ENCODE measurements at places on chromosomes 7 and 10. TPM values are rescaled to one million over a fixed set of nuclear protein-coding genes. Genes with fewer than 3 reads are reported as not detected.

- no peak for DNase-seq
Observed at GRCh38 chr7:155378580-155378934, 79.4 kb upstream of the EN2 start.

DNA sequence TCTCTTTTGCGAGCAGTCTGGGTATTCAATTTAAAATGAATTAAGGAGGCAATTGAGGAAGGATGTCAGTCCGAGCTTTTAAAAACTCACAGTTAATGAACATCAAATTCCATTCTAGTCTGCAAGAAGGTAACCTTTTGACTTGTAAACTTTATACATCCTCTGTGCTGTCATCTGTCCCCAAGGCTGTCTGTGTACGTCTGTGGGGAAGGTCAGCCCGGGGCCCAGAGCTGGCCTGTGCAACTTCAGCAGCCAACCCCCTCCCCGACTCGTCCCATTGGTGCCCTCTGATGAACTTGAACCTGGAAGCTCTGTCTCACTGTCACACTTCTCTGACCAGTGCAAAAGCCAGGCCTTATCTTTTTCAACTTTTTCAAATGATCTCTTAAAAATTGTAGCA, 80.3 kb downstream of the CCDC3 start:
- DNase-seq: peak; percentile 42

- no peak for DNase-seq
Observed at GRCh38 chr10:42242135-42242805, 396.1 kb downstream of the ZNF33B start.

DNA sequence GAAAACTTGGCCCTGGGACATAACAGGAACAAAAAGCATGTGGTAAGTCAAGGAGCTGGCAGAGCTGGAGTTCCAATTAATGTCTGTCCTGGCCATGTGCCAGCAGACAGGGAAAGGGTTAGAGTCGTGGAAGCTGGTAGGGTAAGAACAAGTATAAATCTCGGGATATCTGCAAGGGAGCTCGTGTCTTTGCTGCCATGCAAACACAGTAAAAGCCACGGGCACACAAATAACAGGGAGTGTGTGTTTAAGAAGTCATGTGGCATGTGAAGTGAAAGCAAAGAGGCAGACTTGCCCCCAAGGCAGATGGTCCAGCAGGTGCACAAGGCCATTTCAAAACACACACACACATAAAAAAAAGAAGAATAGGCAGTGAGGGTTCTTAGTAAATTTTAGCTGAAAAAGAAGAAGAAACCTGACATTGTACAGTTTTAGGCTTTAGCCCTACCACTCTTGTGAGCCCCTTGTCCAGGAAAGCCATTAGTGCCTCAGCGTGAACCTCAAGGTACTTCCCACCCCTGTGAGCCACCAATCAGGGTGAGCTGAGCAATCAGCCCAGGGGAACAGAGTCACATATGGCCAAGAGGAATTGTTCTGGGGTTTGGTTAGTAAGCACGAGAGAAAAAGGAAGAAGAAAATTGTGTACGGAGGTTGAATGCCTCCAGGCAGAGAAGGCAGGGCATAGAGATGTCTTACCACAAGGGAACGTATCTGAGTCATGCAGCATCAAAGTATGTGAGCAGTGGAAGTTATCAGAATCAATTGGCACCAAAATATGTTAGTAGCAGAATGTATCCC, 32.8 kb upstream of the ARHGAP12 start:
- DNase-seq: no peak

DNA sequence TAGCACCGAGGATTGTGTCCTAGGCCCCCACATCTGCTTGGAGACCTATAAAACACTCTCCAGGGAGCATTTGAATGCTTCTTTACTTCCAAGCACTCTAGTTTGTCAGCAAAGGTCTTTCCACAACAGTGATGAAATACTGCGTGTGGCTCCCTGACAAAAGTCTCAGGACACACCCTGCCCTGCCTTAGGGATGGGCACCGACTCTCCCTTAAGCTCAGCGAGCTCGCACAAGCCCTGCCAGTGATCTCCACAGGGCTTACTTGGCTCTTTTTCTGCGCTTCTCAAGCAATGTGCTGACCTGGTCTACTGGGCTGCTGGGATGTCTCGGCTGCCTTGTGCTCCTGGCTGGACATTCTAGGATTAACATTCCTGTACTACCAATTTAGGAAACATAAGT, 84.3 kb upstream of the MPP7 start:
- no peak for DNase-seq

DNA sequence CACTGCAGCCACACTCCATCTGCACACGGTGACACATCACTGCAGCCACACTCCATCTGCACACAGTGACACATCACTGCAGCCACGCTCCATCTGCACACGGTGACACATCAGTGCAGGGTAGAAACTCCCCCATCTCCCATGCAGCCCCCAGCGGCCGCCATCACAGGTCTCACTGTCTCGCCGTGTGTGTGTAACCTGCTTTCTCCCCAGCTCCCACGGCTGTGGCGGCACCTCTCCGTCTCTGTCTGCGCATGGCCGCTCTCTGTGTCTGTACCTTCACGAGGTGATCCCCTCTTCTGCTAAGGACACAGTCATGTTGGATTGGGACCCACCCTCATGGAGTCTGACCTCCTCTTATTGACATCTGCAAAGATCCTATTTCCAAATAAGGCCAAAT, 527.4 kb downstream of the PTPRN2 start:
- no peak for DNase-seq

- DNase-seq: no peak
Observed at GRCh38 chr7:29340696-29341095, 146.1 kb downstream of the CHN2 start.

GRCh38 chr10:96208271-96208670, 63.1 kb downstream of the BLNK start:
- no peak for DNase-seq

- DNase-seq: no peak
Observed at GRCh38 chr7:146937836-146938235, 821.2 kb downstream of the CNTNAP2 start.

- peak; percentile 75 for DNase-seq
Observed at GRCh38 chr7:157445246-157445955, 108.6 kb downstream of the DNAJB6 start.

DNA sequence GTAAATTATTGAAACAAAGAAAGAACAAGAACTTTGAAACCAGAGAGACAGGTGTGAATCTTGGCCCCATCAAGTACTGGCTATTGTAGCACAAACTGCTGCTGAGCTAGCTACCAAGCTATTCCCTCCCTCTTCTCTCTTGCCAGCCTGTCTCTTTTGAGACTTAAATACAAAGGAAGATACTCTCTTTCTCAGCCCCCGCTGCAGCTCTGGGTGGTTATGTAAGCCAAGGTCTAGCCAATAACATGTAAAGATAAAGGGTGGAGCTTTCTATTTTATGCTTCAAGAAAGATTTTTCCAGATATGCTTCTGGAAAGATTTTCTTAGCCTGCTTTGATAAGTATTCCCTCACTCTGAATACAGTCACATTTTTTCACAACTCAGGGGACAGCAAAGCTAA, 17.2 kb downstream of the BAZ1B start:
- no peak for DNase-seq

- no peak for DNase-seq
Observed at GRCh38 chr10:99557044-99557443, 24.3 kb downstream of the NKX2-3 start.

DNA sequence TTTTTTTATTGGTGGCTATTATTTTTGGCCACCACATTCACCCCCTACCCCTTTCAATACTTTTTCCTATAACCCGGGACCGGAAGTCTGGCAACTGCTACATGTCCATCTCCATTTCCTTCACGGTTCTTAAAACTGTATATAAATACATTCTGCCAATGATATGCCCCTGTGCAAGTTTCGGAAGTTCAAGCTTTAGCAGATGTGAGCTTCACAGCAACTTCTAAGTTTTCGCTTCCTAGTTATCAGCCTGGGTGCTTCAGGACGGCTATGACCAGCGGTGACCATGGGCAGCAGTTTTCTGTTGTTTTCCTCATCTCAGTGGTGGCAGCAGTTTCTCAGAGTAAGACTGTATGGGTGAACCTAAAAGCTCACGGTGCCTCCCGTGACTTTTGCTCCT, 153.5 kb upstream of the NFE2L3 start:
- no peak for DNase-seq

DNA sequence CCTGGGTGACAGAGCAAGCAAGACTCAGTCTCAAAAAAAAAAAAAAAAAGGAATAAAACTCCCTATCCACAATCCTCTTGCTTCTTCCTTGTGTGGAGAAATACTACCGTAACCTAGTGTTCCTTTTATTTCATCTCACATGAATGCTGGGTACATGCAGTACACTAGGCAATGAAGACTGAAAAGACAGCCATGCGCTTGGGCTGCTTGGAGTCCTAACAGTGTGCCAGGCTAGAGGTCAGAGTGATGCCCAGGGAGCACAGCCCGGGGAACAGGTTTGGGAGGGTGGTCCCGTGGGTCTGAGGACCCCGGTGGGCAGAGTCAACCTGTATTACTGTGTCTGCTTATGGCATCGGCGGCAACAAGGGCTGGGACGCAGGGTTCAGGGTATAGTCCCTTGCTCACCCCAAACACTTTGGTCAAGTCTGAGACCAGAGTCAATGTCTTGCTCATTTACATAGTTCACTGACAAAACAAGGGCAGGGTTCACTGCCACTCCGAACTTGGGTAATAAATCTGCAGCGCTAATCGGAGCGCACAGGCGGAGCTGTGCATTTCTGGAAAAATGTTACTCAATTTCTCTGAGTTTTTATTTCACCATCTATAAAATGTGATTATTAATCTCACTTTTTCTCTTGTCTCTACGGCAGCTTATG, 118.0 kb downstream of the CLEC2L start:
- no peak for DNase-seq

- DNase-seq: peak; percentile 20
Observed at GRCh38 chr10:12945690-12946359, 55.7 kb downstream of the CCDC3 start.

GRCh38 chr10:103038570-103038969, 120.5 kb downstream of the CNNM2 start:
- DNase-seq: no peak

GRCh38 chr10:121681997-121682687, 83.9 kb upstream of the FGFR2 start:
- no peak for DNase-seq

DNA sequence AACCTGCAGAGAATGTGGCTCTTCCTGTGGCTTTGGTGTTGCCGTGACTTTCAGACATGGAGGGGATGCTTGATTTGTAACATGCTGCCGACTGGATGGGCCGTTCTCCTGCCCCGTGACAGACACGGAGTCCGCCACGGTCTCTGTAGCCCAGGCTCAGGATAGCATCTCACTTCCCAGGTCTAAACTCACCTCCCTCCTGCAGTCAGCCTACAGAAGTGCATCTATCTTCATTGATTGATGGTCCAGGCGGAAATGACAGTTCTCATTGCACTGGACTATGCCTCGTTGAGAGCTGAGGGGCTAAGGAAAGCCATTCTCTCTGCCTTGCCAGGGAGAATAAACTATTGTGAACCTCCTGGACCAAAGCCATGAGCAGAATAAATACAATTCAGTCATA, 77.5 kb downstream of the CHN2 start:
- DNase-seq: no peak

DNA sequence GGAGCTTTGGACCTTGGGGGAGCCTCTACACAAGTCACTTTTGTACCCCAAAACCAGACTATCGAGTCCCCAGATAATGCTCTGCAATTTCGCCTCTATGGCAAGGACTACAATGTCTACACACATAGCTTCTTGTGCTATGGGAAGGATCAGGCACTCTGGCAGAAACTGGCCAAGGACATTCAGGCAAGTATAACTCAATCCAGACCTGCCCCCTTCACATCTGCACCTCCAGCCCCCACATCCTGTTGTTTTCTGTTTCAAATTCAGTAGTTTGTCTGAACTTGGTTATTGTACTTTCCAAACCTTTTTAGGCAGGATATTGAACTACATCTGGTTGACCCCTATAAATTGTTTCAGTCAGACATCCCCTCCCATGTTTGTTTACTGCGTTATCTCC, 62.4 kb upstream of the CC2D2B start:
- DNase-seq: no peak

DNA sequence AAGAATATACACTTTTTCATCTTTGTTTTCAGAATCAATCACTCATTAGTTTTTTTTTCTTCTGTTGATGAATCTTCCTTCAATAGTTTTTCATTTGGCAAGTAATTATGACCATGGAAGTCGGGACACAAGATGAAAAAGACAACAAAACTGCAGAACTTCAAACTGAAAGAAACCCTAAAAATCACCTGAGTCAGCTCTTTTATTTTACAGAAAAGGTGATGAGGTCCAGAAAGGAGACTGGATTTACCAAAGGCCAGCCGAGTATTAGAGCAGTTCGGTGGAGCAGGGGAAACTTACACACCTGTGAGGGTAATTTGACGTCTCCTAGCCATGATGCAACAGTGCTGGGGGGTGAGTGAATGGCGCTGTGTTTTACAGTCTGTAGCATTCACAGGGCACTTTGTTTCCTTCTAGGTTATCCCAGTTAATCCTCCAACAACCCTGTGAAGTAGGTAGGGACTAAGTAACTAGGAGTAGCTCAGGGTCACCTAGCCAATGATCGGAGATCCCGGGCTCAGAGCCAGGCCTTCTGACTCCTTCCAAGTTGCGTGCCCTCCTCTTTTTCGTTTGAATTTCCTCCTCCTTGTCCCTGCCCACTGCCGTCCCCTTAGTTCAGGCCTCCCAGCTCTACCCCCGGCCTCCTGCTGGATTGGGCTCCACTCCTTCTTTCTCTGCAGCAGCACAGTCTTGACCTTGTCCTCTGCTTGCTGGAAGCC, 14.0 kb downstream of the RBM20 start:
- DNase-seq: no peak

DNA sequence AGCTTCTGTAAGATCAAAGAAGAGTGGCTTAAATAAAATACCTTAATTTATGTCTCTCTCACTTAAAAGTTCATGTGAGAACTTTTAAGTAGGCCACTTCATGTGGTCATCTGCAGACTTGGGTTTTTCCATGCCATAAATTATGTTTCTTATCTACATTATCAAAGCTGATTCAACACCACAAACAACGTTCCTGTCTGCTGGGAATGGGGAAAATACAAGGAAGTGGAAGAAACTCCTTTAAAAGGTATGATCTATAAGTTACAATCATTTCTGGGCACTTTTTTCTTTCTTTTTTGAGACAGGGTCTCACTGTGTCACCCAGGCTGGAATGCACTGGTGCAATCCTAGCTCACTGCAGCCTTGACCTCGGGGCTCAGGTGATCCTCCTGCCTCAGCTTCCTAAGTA, 16.9 kb upstream of the OTUD1 start:
- DNase-seq: no peak

Gene GIMAP2
- 0.53 TPM for total RNA-seq

Gene SPAG6
- 0.64 TPM for total RNA-seq

Gene ADARB2
- total RNA-seq: 3.6 TPM

Gene UCMA
- total RNA-seq: not detected

Gene STAG3
- total RNA-seq: 1.8 TPM

Gene GJD4
- not detected for total RNA-seq

Gene UPK3B
- 2.6 TPM for total RNA-seq

Gene PSD
- 4.5 TPM for total RNA-seq

Gene CCDC3
- 56.0 TPM for total RNA-seq

Gene SORBS1
- total RNA-seq: 35.1 TPM

Gene ACTL6B
- not detected for total RNA-seq

Gene LRRD1
- not detected for total RNA-seq

Gene FGFBP3
- total RNA-seq: 0.69 TPM

Data from lower leg skin (tissue), 4 donors.